ENCODE measurements at places on chromosomes 13 and 19. TPM values are rescaled to one million over a fixed set of nuclear protein-coding genes. Genes with fewer than 3 reads are reported as not detected.

Gene ZFP14
- 9.4 TPM for polyA plus RNA-seq

Gene ZIC2
- polyA plus RNA-seq = 0.53 TPM

Gene CASP14
- not detected for polyA plus RNA-seq

Gene LYL1
- 8.1 TPM for polyA plus RNA-seq

- DNase-seq = no peak
Measured at GRCh38 chr19:33063356-33063752, 1.3 kb downstream of the RHPN2 start.

DNA sequence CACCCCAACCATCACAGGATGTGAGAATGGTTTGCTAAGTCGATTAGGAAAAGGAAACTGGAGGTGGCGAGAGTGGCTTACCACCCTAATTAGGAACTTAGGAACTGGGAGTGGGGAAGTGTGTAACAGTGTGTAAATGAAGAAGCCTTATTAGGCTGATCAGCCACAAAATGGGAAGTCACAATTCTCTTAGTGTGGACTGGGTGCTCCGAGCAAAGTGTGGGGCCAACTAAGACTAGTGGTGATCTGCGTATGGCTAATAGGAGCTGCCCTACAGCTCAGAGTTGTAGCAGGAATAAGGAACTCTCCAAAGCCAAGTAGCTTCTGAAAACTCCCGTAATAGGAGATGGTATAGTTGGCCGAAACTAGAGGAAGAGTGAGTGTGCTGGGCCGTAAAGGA lies 7.6 kb downstream of the SIGLEC11 start:
- no peak for DNase-seq

DNA sequence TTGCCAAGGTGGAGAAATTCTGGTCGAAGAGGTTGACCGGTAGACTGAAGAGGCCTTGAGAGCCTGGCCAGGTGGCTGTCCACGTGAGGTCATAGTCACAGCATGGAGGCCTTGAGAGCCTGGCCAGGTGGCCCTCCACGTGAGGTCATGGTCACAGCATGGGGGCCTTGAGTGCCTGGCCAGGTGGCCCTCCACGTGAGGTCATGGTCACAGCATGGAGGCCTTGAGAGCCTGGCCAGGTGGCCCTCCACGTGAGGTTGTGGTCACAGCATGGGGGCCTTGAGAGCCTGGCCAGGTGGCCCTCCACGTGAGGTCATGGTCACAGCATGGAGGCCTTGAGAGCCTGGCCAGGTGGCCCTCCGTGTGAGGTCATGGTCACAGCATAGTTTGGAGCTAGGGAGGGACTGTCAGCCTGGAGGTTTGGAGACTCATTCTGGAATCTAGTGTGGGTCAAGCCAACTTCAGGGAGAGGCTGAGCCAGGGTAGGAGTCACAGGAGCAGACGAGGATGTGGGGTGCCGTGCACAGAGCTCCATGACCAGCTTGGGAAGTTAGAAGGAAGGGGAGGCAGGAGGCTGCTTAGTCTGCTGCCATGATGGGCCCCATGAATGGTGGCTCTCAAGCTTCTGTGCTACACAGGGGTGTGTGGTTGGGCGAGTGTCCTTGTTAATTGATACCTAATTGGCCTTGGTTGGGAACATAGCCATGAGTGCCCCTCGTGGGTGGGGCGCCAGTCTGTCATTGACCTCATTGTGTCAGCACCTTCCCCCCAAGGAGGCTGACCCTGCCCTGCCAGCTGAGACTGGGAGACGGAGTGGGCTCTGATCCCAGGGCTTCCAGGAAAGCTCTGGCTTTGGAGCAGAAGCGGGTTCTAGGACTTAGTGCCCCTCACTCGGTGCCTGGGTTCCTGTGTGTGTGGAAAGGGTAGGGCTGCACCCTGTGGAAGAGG lies 4.0 kb downstream of the LENG9 start:
- DNase-seq = no peak

GRCh38 chr19:843180-843835 lies 2.5 kb downstream of the PRTN3 start:
- DNase-seq = no peak

DNA sequence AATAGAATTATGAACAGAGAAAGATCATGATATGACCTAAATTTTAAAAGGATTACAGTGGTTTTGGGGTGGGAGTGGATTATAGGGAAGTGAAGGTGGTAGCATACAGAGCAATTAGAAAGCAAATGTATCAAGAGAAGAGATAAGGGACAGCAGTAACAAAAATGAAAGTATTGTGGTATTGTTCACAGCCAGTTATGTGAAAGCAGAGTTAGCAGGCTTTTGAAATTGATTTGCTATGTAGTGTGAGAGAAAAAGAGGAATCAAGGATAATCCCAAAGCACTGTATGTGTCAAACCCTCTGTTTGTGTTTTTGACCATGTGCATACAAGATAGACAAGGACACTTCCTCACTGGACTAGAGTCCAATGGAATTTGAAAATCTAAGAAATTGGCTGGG lies 1721.4 kb downstream of the PCDH9 start:
- DNase-seq = no peak

DNA sequence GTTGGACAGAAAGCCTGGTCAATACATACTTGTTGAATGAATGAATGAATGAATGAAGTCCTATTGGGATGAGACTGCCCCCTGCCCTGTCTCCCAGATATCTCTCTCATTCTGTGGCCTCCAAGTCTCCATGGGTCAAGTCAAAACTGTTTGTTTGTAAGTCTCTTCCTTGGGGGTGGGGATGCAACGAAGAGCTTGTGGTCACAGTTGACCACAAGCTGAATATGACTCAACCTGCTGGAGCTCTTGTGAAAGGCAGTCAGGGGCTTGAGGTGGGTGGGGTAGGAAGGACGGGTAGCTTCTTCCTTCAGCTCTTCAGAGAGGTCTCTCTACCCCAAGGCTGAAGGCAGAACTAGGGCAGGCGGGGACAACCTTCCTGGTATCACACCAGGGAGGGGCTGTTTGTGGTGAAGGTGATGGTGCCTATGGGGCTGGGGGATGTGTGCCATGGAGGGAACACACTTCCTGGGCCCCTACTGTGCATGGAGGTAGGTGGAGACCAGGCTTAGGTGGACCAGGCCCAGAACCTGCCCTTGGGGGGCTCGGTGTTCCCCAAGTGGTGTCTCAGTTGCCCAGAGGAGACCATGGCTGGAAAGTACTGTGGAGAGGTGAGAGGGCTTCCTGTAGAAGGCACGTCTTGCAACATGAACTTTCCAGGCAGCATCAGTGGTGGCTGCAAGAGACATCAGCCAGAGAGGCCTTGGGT lies 8.0 kb downstream of the MYO1F start:
- DNase-seq = no peak

DNA sequence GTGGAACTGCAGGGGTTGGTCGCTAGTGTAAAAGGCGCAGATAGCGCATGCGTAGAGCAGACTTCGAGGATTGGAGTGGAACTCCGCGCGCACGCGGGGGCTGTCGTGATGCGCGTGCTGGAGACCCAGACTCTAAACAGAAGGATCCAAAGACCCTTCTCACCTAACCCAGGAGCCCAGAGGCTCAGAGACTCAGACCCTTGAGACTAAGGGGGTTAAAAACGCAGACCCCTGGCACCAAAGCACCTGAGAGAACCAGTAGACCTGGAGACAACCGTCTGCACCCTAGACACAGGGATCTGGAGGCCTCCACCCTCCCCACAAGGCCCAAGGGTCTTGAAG lies 567 bp upstream of the CTU1 start:
- no peak for DNase-seq
